NCI-H1105 (cell line): ENCODE measurements at places on chromosomes 3 and 15.
A peak's percentile ranks its signal among the peaks of the same experiment; 100 is the strongest.

DNA sequence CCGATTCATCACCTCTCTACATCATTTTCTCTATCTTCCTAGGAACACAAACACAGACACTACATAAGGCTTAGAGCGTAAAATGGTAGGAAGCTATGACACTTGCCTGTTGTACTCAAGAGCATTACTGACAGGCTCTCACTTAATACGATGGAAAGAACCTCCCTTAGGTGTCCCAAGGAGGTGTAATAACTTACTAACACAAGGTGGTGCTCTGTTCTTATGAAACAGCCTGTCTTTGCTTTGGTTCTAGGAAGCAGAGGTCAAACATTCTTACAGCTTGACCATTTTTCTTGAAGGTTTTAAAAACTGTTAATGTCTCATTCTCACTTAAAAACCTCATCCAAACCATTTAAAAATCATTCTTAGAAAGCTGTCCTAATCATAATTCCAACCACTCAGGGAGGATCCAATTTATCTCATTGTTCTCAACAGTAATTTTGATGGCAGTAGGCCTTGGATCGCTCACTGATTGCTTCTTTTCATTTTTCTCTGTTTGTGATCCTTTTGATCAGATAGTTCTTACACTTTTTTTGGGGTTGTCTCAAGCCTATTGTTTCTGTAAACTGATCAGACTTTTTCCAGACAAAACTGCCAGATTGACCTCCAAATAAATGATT is 317.8 kb upstream of the AGTR1 start:
- peak; percentile 56 for DNase-seq

GRCh38 chr3:102419786-102420185 is 15.0 kb upstream of the ZPLD1 start:
- DNase-seq: no peak

DNA sequence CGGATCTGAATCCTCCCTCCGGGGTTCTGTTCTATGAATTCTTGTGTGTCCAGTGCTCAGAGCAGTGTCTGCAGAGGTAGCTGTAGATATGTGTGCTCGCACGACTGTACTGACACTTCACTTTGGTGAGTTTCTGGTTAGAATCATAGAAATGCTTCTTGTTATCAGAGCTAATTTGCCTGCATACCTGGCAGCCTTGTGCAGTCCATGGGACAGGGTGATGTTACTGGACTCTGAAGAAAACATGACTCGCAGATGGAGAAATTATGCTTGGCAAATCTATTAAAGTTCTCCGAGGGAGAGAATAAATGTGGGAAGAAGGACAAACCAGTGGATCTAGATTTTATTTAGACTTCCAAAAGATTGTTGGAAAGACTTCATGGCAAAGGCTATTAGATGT is 12.2 kb downstream of the CGNL1 start:
- DNase-seq: no peak

- no peak for DNase-seq
These were observed 17.6 kb upstream of the CCDC174 start for GRCh38 chr3:14633819-14634424.

DNA sequence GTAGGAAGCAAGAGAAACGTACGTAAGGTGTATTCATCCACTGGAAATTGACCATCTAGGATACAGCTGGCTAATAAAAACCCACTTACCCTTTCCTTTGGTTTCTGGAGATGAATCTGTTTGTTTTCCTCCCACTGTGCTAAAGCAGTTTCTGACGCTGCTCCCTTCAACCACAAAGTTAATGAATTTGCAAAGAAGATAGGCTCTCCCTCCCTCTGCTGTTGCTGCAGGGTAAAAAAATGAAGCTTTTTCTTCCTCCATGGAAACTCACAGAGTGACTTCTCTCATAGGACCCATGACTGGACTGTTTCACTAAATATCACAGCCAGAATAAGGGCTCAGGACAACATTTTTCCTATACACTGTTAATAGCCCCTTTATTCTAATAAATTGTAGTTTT is 172.1 kb upstream of the LRRN1 start:
- DNase-seq: no peak

DNA sequence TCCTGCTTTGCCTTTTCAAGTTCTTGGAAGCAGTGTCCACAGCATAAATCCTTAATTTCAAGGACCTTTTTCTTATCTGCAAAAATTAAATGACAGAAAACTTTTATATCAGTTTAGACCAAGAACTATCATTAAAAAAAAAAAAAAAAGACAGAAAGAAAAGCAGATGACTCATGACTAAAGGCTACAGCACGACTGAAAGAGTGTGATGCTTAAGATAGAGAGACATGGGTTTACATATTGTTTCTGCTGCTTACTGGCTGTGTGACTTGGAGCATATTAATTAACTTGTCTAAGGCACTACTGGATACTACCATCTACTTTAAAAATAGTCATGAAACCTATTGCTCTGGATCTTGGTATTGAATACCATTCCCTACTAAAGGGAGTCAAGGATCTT is 62.3 kb downstream of the CEP152 start:
- DNase-seq: no peak

DNA sequence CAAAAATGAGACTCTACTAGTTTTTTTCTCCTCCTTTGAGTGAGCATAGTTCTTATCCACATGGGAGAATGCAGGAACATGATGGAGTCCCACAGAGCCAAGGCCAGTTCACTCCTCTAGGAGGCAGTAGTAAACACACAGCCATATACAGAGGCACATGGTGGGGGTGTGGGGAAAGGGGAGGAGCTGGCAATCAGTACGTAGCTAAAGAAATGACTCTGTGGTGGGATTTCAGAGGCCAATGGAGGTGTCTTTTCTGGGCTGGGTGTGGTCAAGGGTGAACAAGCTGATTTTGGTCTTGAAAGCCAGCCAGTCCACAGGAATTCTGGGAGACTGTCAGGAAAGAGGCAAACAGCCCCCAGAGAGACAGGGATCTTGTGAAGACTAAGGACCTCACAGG is 6.6 kb upstream of the RAB11A start:
- DNase-seq: no peak

- no peak for DNase-seq
These were observed 69.5 kb upstream of the SNTN start for GRCh38 chr3:63582943-63583500.

GRCh38 chr3:33372218-33373081 is 67.8 kb downstream of the UBP1 start:
- no peak for DNase-seq

DNA sequence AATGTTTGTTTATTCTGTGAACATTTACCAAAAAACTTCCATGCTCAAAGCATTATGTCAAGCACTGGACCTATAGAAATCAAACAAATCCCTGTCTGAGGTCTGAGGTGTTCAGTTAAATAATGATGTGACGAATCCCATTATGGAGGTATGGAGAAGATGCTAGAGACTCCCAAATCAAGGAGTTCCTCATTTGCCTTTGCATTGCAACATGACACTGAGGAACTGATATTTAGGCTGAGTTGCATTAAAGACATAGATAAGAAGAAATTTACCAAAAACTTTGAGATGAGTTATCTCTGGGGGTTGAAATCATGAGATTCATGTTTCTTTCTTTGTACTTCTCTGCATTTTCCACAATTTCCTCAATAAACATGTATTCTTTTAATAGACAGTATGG is 16.0 kb downstream of the CD200 start:
- no peak for DNase-seq

- DNase-seq: no peak
These were observed 595.5 kb upstream of the AGTR1 start for GRCh38 chr3:148102156-148102555.

DNA sequence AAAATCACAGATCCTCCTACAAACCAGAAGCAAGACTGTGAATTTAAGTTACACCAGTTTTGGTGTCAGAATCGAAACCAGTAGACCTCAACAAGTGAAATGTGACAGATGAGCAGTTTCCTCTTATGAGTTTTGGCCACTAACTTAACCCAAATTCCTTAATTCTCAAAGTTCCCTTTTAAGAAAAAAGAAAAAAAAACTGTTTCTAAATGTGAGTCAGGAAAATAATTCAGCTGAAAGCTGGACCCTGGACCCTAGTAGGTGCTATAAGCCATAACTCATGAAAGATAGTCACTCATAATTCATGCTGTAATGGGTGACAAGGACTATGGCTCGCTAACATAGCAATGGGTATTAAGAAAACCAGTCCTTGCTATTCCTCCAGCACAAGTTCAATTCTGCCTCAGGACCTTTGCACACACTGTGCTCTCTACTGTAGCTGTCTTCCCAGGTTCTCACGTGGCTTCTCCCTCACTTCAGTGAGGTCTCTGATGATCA is 9.0 kb upstream of the THRB start:
- DNase-seq: no peak

GRCh38 chr3:191894406-191894805 is 433.4 kb downstream of the PYDC2 start:
- DNase-seq: no peak

GRCh38 chr15:34722439-34722836 is 32.4 kb downstream of the GJD2 start:
- no peak for DNase-seq

GRCh38 chr15:80614711-80615360 is 80.3 kb upstream of the ABHD17C start:
- DNase-seq: no peak

DNA sequence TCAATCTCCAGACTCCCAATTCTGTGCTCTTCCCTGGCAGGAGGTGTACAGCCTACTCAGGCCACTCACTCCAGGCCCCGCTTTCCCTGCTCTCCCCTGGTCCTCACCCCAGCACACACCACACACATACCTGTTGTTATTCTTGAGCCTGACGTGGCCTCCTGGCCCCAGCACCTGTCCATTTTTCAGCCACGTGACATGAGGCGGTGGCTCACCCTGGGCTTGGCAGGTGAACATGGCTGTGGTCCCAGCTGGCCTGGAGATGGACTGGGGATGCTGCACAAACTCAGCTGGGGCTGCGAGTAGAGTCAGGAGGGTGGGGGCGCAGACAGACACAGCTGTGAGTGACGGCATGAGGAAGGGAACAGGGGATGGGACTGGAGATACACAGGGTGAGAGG is 27.3 kb downstream of the RNU5B-1 start:
- DNase-seq: no peak

DNA sequence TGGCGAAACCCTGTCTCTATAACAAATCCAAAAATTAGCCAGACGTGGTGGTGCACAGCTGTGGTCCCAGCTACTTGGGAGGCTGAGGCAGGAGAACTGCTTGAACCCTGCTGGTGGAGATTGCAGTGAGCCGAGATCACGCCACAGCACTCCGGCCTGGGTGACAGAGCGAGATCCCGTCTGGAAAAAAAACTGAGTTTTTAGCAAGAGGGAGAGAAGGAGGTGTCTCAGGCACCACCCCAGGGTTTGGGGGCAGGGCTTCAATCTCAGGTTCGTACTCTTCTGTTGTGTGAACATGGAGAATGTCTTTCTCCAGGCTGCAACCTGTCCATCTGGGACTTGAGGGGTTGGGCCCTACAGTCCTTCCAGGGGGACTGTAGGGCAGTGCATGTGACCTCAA is 2.7 kb downstream of the CHRNA3 start:
- DNase-seq: no peak

DNA sequence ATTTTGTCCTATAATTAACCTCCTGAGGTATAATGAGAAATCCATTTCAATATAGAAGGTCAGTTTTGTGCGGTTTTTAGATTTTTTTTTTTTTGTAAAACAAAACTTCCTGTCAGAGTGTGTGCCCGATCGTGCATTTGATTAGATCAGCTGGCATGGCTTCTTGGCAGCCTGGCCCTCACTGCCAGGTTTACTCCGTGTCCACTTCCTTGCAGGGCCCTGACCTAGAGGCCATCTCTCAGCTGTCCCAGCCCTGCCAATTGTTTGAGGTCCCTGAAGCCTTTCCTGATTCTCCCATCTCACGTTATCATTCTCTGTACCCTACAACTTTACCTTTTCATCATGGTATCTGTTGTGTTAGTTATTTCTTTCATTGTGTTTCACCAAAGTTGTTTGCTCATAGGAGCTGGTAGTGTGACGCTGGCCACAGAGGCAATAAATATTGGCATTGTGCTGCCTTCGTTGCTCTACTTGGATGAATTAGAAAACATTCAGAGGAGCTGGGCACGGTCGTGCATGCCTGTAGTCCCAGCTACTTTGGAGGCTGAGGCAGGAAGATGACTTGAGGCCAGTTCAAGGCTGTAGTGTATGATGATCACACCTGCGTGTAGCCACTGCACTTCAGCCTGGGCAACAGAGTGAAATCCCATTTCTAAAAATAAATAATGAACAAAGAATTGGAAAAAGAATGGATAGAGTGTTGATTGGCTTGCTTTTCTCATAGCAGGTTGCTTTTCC is 202.0 kb downstream of the GHSR start:
- DNase-seq: no peak

DNA sequence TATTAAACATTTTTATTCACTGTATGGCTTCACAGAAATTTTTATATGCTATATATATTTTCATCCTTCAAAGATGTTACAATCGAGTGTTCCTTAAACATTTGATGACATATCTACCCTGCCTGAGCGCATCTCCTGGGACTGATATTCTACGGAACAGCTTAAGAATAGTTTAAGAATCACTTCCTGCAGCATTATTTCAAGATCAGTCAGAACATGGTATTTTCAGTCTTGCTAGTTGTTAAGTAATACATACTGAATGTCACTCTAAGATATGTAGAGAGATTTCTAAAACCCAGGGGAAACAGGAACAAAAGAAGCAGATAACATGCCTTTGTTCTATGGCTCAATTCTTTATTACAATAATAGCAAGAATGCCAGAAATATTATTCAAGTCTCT is 8.7 kb downstream of the COL8A1 start:
- DNase-seq: no peak

GRCh38 chr3:195696632-195697278 is 24.0 kb upstream of the MUC20 start:
- no peak for DNase-seq

GRCh38 chr15:90871716-90872485 is 3.5 kb downstream of the FURIN start:
- no peak for DNase-seq

GRCh38 chr3:10373686-10374261 is 52.9 kb upstream of the SEC13 start:
- no peak for DNase-seq

GRCh38 chr15:80999623-81000036 is 1.1 kb upstream of the TLNRD1 start:
- DNase-seq: no peak

DNA sequence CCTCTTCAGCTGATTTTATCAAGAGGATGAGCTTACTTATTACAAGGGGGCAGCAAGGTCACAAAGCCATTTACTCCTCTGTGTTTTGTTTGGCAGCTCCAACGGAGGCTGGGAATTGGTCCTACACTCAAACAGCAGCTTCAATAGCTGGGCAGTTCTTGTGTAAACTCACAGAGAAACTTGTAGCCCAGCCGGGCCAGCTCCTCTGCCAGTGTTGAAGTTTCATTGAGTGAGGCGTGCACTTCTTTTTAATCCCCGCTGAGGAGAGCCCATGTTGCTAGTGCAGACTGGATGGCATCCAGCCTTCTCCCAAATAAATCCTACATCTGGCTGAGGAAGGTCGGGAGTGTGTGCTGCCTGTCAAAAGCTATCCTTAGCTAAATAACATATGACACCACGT is 59.5 kb downstream of the BFSP2 start:
- DNase-seq: no peak

GRCh38 chr3:185457376-185457775 is 41.5 kb downstream of the TMEM41A start:
- DNase-seq: no peak

DNA sequence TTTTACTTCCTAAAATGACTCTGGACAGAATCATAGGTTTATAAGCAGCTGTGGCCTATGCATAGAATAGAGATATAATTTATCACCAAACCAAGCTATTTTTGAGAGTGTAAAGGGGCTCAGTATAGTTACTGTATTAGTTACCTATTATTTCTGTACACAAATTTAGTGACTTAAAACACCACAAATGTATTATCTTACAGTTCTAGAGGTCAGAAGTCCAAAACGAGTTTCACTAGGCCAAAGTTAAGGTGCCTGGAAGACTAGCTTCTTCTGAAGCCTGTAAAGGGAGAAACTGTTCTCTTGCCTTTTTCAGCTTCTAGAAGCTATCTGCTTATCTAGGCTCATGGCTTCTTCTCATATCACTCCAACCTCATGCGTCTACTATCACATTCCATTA is 30.1 kb downstream of the CCDC54 start:
- no peak for DNase-seq
